Activated naive CD4-positive, alpha-beta T cell treated with anti-CD3 and anti-CD28 coated beads, Interleukin-2, amount 10 ng/mL, durations not matched to agents 7 days and 5 days (primary cell): ENCODE measurements at places on chromosomes 4 and X.

DNA sequence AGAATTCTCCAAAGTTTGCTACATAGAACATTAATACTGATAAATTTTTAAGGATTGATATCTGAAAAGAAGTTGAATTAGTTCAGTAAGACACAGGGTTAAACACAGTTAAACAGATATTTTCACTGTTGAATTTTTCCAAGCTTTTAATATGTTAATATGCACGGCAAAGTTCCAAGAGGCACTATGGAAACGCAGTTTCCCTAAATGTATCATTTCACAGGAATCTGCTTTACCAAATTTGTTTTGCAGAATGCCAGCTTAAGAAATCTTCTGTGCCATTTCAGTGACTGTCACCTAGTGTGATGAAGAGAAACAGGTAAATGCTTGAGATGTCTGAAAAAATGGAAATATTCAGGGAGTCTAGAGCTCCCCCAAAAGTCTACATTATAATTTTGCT is 395.9 kb upstream of the GRIA3 start:
- DNase-seq = no peak

DNA sequence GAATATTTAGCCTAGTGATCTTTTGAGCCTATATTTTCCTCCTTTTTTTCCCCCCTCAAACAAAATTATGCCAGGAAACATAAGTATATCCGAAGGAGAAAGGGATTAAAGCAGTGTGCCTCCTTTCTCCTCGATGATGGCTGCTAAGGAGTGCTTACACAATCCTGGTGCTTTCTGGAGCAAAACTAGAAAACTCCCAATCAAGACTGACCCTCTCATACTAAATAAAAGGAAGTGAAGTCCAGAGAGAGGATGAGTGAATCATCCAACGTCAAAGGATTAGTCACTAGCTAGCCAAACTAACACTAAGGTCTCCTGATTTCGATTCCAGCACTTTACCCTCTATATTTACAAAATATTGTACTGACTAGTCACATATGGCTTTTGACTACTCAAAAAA is 146.8 kb downstream of the PPP3CA start:
- DNase-seq = no peak

- DNase-seq = no peak
Measured at GRCh38 chrX:129576539-129576938, 36.5 kb downstream of the OCRL start.

- no peak for DNase-seq
Measured at GRCh38 chr4:159250751-159251325, 148.0 kb downstream of the RAPGEF2 start.

GRCh38 chr4:22410645-22411247 is 105.1 kb downstream of the ADGRA3 start:
- DNase-seq = no peak

- DNase-seq = no peak
Measured at GRCh38 chr4:97132435-97132834, 1010.8 kb downstream of the STPG2 start.

DNA sequence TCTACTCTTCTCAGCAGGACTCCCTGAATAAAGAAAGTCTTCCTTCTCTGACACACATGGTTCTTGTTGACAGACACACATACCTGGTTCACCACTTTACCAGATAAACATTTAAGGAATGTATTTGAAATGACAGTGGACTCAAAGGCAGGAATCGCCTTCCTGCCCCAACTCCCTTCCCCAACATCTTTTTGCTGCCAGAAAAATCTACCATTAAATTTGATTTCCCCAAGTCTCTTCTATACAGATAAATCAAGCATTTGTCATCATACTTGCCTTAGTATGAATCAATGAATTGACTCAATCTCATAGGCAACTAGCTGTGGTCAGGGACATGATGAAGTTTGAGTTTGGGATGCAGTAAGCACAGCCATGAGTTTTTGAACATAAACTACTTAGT is 23.3 kb upstream of the ANXA5 start:
- no peak for DNase-seq

- no peak for DNase-seq
Measured at GRCh38 chr4:6426571-6427438, 45.6 kb downstream of the PPP2R2C start.

- DNase-seq = no peak
Measured at GRCh38 chr4:16790508-16790907, 107.9 kb downstream of the LDB2 start.

DNA sequence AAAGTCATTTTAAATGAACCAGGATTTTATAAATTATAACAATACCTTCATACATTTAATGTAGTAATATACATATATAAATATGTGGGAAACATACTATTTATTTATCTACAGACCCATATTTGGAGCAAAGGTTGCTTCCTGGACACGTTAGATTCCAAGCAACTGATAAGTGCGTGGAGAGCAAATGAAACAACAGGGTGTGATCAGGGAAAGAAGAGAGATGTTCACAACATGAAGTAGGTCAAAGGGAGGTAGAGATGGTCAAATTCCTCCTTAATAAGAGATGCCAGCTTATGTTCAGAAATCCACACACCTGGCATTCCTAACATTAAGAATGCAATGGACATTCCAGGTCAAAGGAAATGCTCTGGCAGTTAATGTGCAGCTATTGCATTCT is 53.1 kb upstream of the HPGD start:
- DNase-seq = no peak

DNA sequence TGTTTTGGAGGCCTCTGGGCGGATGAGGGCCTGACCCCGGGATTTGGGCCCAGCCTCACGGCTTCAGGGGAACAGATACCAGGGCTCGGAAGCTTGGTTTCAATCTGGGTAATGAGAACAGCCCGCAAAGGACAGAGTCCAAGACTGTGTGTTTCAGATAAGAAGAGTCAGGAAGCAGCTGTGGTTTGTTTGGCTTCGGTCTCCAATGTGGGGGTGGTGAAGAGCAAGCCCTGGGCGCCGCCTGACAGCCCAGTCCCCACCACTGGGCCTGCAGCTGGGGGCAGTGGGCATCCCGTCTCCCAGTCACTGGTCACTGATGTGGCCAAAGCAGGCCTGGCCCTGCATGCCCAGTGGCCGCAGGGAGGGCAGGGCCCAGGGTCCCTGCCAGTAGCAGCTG is 9.1 kb downstream of the WFS1 start:
- peak; percentile 27 for DNase-seq

- DNase-seq = no peak
Measured at GRCh38 chr4:75071317-75071716, 138.4 kb downstream of the PARM1 start.

- DNase-seq = peak; percentile 40
Measured at GRCh38 chrX:85851418-85851817, 195.9 kb downstream of the CHM start.

DNA sequence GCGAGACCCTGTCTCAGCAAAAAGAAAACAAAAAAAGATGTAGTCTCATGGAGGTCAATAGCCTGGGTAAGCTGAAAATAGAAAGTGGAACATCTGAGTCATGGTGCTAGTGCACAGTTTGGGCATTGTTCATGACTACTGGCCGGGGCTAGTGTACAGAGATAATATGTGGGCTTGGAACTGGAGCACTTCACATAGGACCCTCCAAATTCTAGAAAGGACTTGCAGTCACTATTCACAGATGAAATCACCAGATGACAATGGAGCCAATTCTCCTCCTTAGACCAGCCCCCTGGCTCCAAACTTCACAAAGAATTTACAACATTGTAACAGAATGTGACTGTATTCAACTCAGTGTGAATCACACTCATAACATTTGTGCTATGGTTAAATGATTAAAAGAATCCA is 367.8 kb upstream of the SLC7A11 start:
- no peak for DNase-seq

DNA sequence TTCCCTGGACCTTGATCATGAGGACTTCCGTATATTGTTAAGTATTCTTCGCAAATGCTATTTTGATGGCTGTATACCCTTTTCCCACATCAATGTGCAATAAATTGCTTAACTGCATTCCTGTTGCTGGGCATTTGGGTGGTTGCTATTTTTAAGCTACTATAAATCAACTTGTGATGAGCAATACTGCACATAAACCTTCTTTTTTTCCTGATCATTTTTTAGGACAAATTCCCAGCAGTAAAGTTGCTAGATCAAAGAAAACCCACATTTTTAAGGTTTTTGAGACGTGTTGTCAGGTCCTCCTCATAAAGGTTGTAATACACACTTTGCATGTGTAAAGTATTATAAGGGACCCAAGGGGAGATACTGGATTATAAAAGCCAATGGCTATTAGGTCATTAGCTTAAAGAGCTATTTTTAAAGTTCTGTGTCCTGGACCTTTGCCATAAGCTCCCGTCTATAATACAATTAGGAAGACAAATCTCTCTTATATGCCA is 35.6 kb downstream of the LIMCH1 start:
- DNase-seq = no peak

- no peak for DNase-seq
Measured at GRCh38 chrX:102708900-102709299, 3.3 kb upstream of the GPRASP2 start.

GRCh38 chrX:29478336-29479069 is 736.9 kb upstream of the MAGEB2 start:
- no peak for DNase-seq

DNA sequence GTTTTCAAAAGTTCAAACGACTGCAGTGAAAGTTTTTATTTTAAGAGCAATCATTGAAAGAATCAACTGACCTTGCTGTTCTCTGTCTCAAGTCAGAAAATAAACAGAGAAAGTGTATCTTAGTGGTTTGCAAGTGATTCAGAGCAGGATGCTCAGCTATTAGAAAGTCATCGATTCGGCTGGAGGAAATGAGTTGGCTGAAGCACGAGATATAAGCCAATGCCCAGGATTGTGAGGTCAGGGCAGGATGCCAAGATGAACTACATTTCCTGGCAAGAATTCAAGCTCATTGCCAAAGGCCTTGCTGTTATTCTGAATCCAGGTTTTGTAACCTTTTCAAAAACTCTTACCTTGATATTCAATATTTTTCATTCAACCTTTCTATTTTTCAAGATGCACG is 541.4 kb upstream of the BOD1L1 start:
- DNase-seq = no peak

DNA sequence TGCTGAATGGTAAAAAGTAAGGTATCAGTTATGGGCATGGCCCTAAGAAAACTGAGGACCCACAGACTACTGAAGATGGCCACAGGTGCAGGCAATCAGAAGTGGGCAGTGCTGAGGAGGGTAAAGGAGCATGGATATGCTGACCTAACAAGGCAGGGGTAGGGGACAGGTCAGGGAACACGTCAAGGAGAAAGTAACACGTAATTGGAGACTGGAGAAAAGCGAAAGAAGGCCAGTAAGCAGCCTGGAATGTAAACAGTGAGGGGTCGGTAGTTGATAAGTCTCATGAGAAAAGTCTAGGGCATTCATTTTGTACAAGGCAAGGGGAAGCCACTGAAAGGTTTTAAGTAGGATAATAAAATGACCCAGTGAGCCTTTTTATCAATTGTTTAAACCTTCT is 153.3 kb downstream of the PRDM5 start:
- no peak for DNase-seq

GRCh38 chr4:70158576-70158975 is 4.5 kb downstream of the PRR27 start:
- no peak for DNase-seq

DNA sequence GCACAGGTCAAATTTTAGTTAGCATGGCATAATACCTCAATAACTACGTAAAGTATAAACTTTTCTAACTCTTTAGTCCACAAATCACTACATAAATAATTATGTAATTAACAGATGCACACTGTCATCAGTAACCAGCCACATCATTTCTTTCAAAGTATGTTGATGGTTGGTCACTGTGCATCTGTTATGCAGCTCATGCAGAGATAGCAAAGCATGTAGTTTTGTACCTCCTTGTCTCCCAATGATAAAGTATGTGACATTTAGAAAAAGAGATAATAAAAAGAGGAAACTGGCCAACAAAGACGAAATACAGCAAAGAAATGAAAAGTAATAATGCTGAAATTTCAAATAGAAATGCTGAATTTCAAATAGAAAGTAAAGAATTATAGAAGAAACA is 2.9 kb downstream of the LAMTOR3 start:
- no peak for DNase-seq

- no peak for DNase-seq
Measured at GRCh38 chrX:34886011-34886410, 56.6 kb upstream of the FAM47B start.

DNA sequence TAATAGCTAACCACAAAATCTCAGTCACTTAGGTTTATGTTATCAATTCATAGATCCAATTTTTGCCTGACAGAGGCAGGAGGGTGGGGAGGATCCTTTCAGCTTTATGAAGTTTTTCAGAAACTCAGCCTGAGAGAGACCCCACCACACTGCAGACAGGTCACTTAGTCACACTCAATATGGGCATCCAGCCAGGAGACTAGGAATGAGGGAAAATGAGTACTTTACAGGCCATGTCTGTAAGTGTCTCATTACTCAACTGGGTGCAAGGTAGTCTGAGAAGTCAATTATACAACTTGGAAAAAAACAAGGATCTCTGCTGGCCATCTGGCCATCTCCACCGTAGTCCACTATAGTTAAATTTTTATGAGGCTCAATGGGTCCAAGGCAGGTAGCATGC is 365.9 kb downstream of the INPP4B start:
- no peak for DNase-seq

DNA sequence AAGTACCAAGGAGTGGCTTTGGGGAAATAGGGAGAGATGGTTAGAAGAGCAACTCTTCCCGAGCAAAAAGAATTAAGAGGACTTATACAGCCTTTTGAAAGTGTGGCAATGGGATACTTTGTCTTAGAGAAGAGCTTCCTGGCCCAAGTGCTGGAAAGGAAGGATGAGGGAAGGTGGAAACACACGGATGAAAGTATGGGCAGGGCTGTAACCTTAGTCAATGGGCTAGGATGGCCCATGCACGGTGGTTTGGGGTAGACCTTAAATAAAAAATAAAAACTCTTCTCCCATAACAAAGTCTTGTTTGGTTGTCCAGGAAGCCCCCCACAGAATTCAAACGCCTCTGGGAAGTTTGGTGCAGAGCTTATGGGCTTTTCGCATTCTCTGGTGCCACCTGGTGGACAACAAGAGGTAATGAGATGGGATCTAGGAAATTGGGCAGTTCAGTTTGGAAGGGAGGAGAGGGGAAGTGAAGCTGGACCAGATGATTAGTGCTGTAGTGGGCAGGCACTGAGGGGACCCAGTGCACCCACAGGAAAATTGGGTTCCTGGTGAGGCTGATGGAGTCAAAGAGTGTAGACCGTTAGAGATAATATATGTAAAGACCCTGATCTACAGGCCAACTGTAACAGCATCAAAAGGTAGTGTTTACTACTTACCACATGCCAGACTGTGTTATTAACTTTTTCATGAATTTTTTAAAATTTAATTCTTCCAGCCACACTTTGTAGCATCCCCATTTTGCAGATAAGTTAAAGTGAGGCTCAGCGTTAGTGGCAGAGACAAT is 13.8 kb upstream of the ENOX2 start:
- peak; percentile 50 for DNase-seq

- no peak for DNase-seq
Measured at GRCh38 chrX:123570011-123570590, 162.8 kb downstream of the THOC2 start.

GRCh38 chr4:42654631-42655268 is 2.2 kb downstream of the ATP8A1 start:
- DNase-seq = no peak

- no peak for DNase-seq
Measured at GRCh38 chr4:184932343-184932742, 85.9 kb upstream of the HELT start.

GRCh38 chr4:184647266-184648053 is 1.8 kb downstream of the CASP3 start:
- no peak for DNase-seq
